ENCODE measurements at places on chromosomes 13 and 19.

DNA sequence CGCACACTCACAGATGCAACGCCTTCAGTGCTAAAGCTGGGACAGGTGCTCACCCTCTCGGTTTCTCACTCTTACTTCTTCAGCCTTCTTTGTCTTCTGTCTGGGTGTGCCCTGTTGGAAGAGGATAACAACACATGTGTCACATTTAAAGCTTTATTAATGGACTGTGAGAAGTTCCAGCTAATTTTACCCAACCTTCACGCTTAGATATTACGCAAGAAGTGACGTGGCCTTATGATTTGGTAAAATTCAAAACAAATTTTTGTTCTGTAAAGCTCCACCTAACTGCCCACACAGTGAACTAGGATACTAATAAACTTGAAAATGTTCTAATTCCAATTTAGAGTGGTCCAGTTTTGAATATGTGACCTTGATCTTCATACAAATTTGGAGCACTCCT is 66.7 kb upstream of the LRCH1 start:
- no peak for DNase-seq

- DNase-seq, result peak; percentile 49
These were observed 65.9 kb upstream of the KLF12 start for GRCh38 chr13:74200081-74200480.

- DNase-seq, result no peak
These were observed 1.2 kb upstream of the KATNAL1 start for GRCh38 chr13:30308548-30308947.

- peak; percentile 90 for DNase-seq
These were observed 15.2 kb upstream of the MYO1F start for GRCh38 chr19:8592231-8593009.

DNA sequence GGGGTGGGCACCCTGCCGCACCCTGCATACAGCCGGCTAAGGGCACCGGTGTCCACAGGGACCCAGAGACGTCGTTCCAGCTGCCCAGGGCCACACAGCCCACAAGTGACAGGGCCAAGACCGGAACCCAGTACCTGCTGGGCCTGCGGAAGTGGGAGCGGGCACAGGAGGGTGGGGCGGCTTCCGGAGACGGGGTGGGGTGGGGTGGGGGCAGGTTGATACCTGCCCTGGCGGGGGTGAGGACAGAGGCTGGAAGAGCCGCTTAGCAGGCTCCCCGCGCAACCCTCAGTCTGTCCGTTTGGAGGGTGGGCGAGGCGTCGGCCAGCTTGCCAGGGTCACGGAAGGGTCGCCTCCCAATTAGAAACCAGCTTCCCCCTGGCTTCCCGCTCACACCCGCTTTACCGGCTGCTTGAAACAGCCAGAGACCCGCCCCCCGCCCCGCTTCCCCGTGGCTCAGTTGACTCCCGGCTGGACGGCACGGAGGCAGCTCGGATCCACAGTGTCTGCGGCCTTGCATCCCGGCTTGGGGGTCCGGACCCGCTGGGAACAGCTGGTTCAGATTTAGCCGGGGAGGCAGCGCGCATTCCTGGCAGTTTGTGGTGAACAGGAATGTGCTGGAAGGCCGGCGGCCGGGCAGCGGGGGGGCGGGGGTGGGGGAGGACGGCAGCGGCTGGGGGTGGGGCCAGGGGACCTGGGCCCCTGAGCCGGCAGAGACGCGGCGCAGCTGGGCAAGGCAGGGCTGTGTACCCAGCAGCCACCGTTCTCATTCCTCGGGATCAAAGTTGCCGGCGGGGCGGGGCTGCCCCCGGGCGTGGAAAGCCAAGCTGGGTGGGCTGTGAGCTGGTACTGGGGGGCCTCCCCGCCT is 1.9 kb downstream of the CNN2 start:
- peak; percentile 95 for DNase-seq

GRCh38 chr13:44237881-44238421 is 135.7 kb upstream of the SERP2 start:
- peak; percentile 63 for DNase-seq

- DNase-seq, result no peak
These were observed 2.1 kb downstream of the CEBPA start for GRCh38 chr19:33300009-33300893.

GRCh38 chr19:57443121-57443696 is 8.1 kb downstream of the ZNF749 start:
- no peak for DNase-seq

DNA sequence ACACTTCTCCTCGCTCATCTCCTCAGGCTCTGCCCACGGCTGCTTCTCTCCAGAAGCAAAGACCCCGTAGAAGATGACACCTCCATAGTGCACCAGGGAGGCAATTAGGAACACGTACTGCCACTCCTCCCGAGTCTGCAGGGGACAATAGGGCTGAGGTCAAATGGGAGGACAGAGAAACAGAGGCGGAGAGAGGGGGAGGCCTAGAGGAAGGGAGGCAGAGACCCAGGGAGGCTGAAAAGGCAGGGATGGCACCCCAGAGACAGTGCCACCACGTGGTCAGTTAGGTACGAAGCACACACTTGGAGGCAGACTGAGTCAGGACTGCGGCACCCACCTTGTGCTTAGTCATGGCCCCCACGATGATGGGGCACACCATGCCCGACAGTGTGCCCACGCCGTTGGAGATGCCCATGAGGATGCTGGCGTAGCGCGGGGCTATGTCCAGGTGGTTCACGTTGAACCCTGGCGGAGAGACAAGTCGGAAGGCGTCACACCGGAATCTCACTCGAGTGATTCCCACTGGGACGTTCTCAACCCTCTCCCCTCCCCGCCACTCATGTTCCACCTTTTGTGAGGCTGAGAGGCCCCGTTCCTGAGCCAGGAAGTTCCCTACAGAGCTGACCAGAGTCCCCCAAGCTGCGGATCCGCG is 5.6 kb downstream of the GFY start:
- no peak for DNase-seq

DNA sequence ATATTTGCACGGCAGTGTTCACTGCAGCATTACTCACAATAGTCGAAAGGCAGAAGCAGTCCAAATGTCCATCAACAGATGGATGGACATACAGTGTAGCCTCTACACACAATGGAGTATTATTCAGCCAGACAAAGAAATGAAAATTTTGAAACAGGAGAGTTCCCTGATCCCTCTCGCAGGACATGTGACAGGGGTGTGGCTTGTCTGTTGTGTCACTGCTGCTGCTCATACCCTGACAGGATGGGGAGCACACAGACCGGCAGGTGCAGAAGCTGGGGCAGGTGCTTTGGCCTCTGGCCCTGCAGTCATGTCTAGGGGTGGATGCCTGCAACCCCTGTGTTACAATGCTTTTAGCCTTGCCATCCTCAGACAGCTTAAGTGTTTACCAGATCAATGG is 204.3 kb downstream of the EFNB2 start:
- no peak for DNase-seq

GRCh38 chr13:30846311-30846710 is 59.8 kb upstream of the MEDAG start:
- no peak for DNase-seq

- DNase-seq, result no peak
These were observed 15.1 kb downstream of the PCDH8 start for GRCh38 chr13:52833296-52833875.

DNA sequence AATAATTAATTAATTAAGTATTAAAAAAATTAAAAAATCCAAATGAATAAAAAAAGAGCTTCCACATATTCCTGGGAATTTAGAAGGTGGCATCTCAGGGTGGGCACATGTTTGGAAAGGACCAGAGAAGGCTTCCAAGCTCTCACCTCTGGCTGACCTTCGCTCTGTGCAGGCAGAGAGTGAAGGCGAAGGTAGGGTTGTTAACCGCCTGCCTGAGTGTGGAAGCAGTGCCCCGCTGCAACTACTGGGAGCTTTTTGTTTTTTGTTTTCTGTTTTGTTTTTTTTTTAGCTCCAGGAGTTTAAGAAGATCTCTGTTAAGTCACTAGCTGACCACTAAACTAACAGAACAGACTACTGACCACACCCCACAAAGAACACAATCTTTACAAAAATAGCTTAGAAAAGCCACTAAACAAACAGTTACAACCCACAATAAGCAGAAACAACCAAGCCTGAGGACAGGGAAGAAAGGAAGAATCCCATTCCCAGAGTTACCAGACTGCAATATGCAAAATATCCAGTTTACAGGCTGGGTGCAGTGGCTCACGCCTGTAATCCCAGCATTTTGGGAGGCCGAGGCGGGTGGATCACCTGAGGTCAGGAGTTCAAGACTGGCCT is 11.4 kb downstream of the ZNF541 start:
- no peak for DNase-seq

GRCh38 chr19:4974880-4975469 is 6.1 kb downstream of the KDM4B start:
- no peak for DNase-seq

GRCh38 chr19:57961785-57962184 is 12.5 kb downstream of the C19orf18 start:
- no peak for DNase-seq

- no peak for DNase-seq
These were observed 19.9 kb downstream of the ZNF574 start for GRCh38 chr19:42095814-42096230.

GRCh38 chr19:33691030-33691427 is 69.3 kb downstream of the CHST8 start:
- DNase-seq, result no peak

GRCh38 chr13:72932250-72932649 is 126.6 kb upstream of the KLF5 start:
- DNase-seq, result no peak

DNA sequence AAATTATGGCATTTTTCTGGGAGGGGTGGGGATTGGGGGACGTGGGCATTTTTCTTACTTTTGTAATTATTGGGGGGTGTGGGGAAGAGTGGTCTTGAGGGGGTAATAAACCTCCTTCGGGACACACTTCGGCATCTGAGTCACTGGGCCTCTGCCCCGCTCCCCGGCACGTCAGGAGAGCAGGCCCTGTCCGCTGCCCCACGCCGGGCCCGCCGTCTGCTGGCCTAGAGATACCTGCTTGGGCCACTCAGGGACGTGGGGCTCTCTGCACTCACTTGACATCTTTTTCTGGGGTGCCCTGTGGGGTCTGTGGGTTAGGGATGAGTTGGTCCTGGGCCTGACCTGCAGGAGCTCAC is 3.5 kb upstream of the FTL start:
- no peak for DNase-seq

GRCh38 chr19:1489463-1490310 is 463 bp downstream of the PCSK4 start:
- no peak for DNase-seq

DNA sequence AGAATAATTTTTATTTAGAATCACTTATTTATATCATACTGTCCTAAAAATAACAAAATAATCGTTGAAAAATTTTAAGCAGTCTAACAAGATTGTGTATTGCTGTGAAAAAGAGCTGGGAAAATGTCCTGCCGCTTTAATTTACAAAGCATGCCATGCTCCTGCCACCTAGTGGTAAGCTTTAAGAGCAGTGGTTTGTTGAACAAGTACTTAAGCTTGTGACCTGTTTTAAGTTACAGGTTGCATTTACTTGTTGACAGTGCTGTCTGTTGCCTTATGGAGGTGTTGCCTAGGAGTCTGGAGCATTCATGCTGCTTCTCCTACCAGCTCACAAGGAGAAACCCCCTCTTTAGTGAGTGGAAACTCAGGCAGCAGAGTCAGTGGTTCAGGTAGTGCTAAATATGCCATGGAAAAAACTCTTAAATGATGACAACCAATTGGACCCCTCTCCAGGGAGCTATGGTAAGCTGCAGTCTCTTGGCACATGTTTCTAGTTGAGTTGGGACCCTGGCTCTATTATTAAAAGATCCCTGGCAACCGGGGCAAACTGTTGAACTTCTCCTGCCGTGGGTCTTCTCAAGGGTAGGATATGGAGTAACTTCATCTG is 68.4 kb downstream of the SPATA13 start:
- DNase-seq, result peak; percentile 19

DNA sequence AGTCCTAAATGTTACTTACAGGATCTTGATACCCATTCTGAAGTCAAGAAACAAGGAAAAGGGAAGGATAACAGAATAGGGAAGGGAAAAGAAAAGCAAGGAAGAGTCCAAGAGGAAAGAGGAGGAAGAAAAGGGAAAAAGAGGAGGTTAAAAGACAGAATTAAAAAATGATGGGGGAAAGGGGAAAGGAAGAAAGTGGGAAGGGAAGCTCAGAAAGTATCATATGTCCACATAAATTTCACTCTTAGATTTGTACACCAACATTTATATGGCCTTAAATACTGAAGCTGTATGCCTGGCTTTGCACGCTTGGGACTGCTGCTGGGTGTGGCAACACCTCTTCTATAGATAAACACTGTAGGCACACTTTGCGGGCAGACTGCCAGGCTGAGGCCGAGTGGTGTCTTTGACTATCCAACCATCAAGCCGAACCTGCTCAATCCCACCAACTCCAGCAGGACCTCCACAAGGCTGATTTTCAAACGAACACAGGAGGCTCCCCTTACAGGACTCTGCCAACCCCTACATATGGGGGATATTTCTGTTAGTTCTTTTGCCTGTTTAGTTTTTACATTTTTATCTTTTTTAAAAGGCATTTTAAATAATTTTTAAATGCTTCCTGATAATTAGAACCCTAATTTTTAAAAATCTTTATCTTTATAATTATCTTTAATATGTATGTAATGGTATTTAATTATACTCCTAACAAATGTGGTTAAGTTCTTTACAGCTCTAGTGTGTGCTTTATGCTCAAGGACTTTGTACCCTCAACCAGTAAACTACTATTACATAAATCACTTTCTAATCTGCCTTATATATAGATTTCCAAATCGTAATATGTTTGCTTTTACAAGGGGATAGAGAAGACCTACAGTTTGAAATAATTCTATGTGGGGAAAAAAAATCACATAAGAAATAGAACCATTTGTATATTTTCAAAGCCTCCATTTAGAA is 154.2 kb downstream of the DIAPH3 start:
- DNase-seq, result no peak

All from fibroblast of skin of left biceps (primary cell).